GM13976 (cell line): ENCODE measurements at places on chromosomes 2 and 18.

DNA sequence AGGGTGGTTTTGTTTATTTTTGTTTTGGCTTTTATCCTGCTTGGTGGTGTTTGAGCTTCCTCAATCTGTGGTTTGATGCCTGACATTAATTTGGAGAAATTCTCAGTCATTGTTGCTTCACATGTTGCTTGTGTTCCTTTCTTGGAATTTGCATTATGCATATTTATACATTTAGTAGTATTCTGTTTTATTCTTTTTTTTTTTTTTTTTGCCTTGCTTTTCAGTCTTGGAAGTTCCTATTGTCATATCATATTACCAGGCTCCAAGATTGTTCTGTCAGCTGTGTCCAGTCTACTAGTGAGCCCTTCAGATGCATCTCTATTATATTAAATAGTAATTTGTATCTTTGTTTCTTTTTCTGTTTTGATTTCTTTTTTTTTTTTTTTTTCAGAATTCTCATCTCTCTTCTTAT, 77.0 kb downstream of the EPC2 start:
- DNase-seq = no peak

GRCh38 chr2:159926695-159927094, 128.7 kb upstream of the CD302 start:
- no peak for DNase-seq

GRCh38 chr18:68784071-68784470, 13.8 kb upstream of the CCDC102B start:
- DNase-seq = no peak

- DNase-seq = no peak
Measured at GRCh38 chr2:161146209-161146775, 13.9 kb upstream of the TANK start.

DNA sequence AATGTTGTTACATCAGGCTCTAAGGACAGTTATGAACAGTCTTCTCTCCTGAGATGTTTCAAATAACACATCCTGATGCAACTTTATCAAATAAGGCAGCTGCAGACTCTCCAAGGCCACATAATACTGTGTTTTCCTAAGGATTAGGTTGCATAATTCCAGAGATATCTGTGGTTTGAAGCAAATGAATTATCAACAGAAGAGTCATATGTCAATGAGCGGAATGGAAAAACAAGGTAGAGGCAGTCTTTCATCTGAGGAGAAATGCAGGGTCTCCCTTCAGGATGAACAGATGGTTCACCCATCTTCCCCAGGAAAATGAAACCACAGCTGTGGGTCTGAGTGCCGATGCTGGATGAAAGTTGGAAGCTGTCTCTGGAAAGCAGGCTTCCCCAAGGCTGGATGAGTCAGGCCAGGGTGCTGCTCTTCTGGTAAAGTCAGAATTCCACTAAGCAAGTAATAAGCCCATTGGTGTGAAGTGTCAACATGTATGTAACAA, 22.2 kb downstream of the LYG1 start:
- no peak for DNase-seq

- no peak for DNase-seq
Measured at GRCh38 chr2:162381851-162382250, 37.9 kb downstream of the GCA start.

GRCh38 chr2:216163518-216163917, 54.4 kb downstream of the XRCC5 start:
- DNase-seq = no peak

GRCh38 chr2:178514664-178515063, 34.4 kb downstream of the PLEKHA3 start:
- DNase-seq = no peak

- DNase-seq = no peak
Measured at GRCh38 chr2:167599219-167599618, 648.2 kb downstream of the STK39 start.

GRCh38 chr2:158460632-158461297, 4.0 kb downstream of the PKP4 start:
- no peak for DNase-seq

GRCh38 chr2:238098901-238099713, 1.0 kb upstream of the ESPNL start:
- DNase-seq = no peak
